ENCODE measurements at places on chromosomes 1 and 21.

DNA sequence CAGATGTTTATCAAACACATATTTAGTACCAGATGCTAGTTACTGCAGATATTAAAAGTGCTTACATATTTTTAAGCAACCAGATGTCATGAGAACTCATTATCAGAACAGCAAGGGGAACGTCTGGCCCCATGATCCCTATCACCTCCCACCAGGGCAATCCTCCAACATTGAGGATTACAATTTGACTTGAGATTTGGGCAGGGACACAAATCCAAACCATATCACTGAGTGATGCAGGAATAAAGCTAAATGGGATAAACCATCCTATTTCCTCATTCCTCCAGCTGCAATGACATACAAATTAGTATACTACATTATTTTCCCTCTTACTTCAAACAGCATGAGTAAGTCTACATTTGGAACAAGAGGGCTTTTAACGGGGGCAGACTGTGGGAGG is 3.1 kb upstream of the KCNK2 start:
- DNase-seq = no peak

- no peak for DNase-seq
These were observed 35.8 kb upstream of the JAK1 start for GRCh38 chr1:65002156-65002507.

DNA sequence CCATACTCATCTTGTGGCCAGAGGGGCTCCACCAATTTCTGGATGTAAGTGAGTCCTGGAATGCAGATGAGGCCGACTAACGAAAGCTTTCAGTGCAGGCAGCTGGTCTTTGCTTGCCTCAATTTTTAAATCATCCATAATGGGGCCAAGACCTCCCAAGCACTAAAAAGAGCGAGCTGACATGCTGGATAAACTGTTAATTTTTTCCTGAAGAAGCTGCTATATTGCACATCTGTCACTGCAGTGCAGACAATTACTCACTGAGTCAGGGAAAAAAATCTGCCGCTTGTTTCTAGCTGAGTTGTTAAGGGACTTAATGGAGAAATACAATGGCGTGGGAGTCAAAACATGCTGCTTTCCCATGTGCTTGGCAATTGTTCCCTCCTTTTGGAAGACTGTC is 205.5 kb downstream of the GPATCH2 start:
- no peak for DNase-seq

DNA sequence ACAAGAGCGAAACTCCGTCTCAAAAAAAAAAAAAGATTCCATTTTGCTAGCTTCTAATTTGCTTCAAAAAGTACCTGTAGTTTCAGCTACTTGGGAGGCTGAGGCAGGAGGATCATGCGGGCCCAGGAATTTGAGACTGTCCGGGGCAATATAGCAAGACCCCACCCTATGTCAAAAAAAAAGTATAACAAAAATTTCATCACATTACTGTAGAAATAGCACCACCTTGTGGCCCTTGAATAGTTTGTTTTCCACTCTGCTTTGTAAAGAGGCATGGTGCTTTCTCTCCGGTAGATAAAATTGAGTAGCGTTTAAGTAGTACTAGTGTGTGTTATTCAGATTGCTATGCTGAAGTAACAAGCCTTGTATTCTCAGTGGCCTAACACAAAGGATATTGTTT is 18.2 kb upstream of the MSTO1 start:
- peak; percentile 66 for DNase-seq

DNA sequence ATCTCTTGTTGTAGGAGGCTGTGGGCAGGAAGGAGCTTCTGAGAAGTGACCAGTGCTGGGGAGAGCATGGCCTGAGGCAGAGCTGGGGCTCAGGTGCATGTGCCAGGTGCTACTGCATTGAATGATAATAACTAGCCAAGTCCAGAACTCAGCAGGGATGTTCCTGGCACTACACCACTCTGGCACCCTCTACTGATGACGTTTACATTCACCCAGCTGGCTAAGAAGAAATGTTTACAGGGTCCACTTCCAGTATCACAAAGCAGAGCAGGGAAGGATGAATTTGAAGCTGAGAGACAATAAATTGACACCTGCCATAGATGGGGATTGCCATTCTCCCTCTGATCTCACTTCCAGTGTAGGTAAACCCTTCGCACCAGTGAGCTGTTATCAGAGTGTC is 411.8 kb downstream of the SETD4 start:
- DNase-seq = no peak

DNA sequence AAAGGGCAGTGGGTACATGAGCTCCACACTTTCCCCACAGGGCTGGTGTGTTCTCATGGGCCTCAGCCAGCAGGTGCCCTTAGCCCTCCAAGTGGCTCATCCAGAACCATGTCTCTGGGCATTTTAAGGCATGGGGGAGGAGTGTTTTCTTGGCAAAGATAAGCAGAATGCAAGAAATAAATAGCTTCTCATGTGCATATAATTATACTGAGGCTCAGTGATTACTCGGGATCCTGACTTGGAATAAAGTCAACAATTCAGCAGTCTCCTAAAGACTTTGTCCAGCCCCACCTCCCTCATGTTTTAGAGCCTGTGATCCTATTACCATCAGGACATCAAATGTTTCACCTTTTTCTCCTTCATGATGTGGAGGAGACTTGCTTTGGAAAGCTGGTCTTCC is 92.7 kb upstream of the COG2 start:
- no peak for DNase-seq

- peak; percentile 15 for DNase-seq
These were observed 148.4 kb downstream of the COP1 start for GRCh38 chr1:176058686-176059085.

GRCh38 chr1:224852901-224853568 is 76.4 kb upstream of the DNAH14 start:
- no peak for DNase-seq

GRCh38 chr1:72481420-72481970 is 199.2 kb upstream of the NEGR1 start:
- no peak for DNase-seq

GRCh38 chr1:19421365-19421764 is 64.0 kb downstream of the CAPZB start:
- no peak for DNase-seq

- no peak for DNase-seq
These were observed 25.6 kb downstream of the AK2 start for GRCh38 chr1:33010932-33011731.

- DNase-seq = peak; percentile 88
These were observed at the start of gene PIK3C2B for GRCh38 chr1:204494281-204495077. TSS of gene PIK3C2B (minus strand) at chr1:204494805. CDS start at chr1:204469802, 25,003 bp downstream.

GRCh38 chr1:232248276-232248820 is 381.6 kb downstream of the SIPA1L2 start:
- no peak for DNase-seq

DNA sequence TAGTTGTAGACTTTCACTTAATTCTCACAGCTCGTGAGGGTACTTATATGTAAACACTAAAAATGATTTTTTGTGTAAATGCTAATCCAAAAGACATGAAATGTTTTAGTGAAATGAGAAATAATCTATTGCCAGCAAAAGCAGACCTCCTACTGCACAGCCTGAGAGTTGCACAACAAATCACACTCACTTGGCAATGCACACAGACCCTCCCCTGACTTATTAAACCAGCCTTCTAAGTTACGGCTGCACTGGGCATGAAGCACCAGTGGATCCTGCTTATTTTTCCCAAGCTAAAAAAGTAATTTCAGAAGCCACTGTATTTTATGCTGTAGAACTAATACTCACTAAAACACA is 10.3 kb downstream of the ERRFI1 start:
- no peak for DNase-seq

DNA sequence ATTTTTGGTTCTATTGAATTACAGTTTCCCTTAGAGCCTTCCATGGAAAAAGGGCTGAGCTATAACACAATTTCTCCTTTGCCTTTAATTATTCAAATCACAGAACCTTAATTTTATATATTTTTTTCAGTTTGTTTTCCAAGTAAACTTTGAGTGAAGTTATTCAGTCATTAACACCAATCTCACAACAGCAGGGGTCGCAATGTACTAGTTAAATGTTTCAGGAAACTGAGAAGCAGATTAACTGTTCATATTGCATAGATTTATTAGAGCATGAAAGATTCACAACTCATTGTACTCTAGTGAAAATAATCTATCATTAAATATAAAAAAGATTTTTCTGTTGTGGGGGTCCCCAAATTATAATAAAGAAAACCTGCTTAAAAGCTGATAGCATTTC is 64.1 kb downstream of the KIFAP3 start:
- peak; percentile 15 for DNase-seq

GRCh38 chr1:22658385-22659163 is 5.5 kb downstream of the C1QB start:
- no peak for DNase-seq

GRCh38 chr1:25526753-25527152 is 16.7 kb upstream of the LDLRAP1 start:
- DNase-seq = no peak

- DNase-seq = no peak
These were observed 25.9 kb downstream of the PCNX2 start for GRCh38 chr1:233269656-233270055.

DNA sequence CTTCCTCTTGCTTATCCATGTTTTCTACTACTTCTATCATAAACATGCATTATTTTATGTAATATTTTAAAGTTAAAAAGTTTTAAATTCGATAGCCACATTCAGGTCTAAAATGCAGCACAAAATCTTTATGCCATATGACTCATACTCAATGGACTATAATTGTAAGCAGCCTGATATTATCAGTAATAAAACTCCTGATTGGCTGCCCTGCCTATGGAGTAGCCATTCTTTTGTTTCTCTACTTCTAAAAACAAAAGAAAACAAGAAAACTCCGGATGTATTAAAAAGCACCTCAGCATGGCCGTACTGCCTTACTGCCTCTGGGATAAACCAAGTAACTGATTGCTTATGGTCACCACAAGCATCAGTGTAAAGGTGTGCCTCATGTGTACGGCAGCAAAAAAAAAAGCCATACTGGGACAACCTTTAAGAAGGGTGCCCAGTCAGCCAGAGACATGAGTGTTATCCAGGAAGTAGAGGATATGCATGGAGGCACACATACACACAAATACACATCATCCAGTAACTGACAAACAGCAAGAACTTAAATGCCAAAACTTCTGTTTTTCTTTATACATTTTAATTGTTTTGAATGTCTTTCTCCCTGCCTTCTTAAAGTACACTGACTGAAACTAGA is 9.2 kb downstream of the SLC35D1 start:
- DNase-seq = no peak

GRCh38 chr1:236354330-236355147 is 39.5 kb upstream of the EDARADD start:
- DNase-seq = no peak

GRCh38 chr1:221732052-221732451 is 9.8 kb downstream of the DUSP10 start:
- DNase-seq = no peak

- DNase-seq = no peak
These were observed 7.7 kb downstream of the ZNF362 start for GRCh38 chr1:33263890-33264504.

GRCh38 chr1:186894415-186894814 is 65.7 kb downstream of the PLA2G4A start:
- no peak for DNase-seq

DNA sequence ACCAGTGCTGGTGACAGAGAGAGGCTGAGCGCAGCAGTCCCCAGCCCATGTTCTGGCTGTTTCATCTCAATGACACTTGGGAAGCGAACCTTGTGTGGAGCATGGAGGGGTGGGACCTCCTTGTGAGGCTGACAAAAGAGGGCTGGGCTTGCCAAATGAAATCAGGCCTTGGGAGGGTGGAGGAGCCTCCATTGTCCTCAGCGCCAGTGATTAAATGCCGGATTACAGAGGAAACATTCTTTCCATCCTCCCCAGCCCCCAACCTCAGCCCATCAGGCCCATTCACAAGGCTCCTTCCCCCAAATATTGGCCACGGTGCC is 63.3 kb upstream of the PAXBP1 start:
- peak; percentile 55 for DNase-seq

DNA sequence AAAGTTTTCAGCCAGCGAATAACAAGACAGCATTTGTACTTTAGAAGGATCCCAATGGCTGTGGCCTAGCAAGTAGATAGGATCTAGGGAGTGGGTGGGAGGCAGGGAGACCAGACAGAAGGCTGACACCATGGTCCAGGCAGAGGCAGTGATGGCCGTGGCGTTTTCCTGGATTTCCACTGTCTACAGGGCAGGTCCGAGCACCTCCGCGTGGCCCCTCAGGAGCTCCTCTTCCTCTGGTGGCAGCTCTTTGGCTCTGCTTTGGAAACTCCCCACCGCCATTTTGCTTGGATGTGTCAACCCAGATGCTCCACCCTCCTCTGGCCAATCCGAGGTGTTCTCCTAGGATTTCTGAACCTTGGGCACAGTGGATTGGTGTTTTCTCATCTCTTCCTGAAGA is 25.1 kb downstream of the PADI4 start:
- DNase-seq = no peak

- DNase-seq = no peak
These were observed 235.3 kb downstream of the PRDM2 start for GRCh38 chr1:13935336-13935735.

DNA sequence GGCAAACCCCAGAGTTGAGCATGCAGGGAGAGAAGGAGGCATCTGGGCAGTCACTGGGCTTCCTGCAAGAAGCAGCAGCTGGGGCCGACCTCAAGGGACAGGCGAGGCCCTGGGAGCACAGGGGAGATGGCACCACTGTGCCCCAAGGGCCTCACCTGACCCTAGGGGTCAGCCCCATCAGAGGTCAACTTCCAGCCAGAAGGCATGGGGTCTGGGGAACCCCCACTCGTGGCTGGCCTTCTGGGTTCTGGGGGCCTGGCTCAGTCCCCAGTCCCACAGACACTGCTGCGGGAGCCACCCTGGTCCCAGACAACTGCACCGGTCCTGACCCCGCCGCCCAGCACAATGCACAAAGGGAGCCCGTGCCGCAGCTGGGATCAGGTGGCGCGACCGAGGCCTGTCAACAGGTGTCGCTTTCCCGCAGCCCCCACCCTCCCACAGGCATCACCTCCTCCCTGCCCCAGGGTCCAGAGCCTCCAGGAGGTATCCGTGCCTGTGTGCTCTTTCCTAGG is 6.2 kb downstream of the WNT9A start:
- no peak for DNase-seq

DNA sequence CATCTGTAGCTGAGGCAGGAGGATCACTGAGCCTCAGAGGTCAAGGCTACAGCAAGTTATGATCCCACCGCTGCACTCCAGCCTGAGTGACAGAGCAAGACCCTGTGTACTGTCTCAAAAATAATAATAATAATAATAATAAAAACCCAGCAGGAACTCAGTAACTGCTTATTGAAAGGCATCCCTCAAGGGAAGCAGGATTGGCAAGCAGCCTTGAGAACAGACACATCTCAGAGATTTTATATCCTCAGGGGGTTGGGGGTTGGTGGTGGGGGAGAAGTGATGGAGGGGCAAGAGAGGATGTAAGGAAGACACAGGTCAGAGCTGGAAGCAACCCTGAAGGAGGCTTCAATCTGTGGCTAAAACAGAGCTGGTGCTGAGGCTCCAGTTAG is 29.6 kb downstream of the GNB1 start:
- DNase-seq = no peak

- DNase-seq = peak; percentile 67
These were observed 2.6 kb upstream of the TOR3A start for GRCh38 chr1:179079113-179079761.

GRCh38 chr1:82844447-82844846 is 1043.7 kb downstream of the ADGRL2 start:
- no peak for DNase-seq

- no peak for DNase-seq
These were observed 972 bp upstream of the ENTREP3 start for GRCh38 chr1:155256058-155256852.

GRCh38 chr21:37531431-37531932 is 164.9 kb downstream of the DYRK1A start:
- DNase-seq = no peak
